ENCODE measurements at places on chromosomes 6 and 20.

DNA sequence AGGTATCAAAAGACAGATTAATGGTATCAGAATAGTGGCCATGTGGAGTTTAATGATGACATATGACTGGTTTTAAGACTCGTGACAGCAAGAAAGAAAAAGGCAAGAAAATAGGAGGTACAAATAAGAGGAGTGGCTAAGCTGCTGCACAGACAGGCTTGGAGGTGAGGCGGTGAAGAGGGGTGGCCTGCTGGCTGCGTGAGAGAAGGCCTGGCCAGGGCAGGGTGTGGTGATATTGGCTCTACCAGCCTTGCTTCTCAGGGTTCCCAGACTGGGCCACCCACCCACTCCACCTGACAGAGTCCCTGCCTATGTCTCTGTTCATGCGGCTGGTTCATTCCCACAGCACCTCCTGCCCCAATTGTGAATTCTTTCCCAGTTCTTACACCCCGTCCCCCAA, 106.7 kb downstream of the FOXC1 start:
- no peak for DNase-seq

DNA sequence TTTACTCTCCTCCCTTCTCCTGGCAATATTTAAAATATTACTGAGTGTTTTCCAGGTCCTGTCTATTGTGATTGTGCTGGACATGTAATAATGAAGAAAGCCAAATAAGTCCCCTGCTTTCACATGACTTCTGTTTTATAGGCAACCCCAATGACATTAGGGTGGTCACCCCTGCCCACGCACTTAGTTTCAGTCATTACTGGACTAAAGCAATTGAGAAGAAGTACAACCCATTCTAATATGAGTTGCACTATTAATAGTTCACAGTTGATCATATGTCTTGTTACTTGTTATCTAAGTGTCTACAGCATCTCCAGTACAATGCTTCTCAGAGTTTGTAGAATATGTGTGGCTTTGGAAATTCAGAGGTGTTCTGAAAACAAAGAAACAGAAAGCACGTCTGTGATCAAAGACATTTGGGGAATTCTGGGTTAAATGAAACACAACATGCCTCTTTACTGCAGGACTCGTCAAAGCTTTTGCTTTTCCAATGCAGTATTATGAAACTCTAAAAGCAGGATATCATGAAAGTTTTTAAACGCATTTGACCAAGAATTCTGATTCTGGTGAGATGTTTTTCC, 789.5 kb downstream of the DHX35 start:
- DNase-seq, result no peak

- no peak for DNase-seq
Measured at GRCh38 chr6:73614802-73615201, 39.0 kb downstream of the SLC17A5 start.

DNA sequence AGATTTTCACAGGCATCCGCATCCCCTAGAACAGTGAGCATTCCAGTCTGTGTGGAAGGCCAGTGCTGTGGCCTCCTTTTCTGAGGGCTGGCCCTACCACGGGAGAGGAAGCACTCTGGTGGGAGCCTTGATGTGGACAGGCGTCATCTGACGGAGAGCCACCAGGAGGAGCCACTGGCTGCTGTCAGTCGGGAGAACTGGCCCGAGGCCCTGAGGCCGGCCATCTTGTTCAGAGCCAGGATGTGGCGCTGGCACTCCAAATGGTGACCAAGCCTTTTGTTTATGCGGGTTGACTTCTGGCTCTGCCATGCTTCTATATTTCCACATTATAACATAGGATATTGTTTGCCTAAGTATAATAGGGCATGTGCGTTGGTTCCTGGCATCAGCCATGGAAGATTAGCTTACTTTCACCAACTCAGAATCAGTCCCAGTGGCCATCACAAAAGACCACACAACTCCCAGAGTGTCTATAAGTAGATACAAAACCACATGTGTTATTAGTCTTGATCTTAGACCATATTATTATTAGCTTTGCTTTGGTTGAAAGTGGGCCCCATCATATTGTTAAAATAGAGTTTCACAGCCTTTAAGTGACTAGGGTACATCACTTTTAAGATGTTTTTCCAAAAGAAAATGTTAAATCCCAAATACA, 273.9 kb upstream of the TAB2 start:
- no peak for DNase-seq

GRCh38 chr6:56524891-56525703, 117.6 kb downstream of the DST start:
- DNase-seq, result no peak

DNA sequence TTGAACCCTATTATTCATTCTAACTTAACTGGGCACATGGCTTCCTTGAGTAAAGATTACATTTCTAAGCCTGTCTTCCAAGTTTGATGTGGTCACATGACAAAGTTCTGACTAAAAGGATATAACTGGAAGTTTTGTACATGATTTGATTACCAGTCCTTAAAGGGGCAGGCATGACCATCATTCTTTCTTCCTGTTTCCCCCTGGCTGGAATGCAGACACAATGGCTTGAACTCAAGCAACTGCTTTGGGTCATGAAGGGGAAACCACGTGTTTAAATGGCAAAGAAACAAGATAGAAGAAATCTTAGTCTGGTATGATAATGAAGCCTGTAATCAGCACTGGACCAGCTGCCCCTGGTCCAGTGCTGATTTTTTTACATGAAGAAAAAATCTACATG, 15.6 kb upstream of the SHLD1 start:
- no peak for DNase-seq

DNA sequence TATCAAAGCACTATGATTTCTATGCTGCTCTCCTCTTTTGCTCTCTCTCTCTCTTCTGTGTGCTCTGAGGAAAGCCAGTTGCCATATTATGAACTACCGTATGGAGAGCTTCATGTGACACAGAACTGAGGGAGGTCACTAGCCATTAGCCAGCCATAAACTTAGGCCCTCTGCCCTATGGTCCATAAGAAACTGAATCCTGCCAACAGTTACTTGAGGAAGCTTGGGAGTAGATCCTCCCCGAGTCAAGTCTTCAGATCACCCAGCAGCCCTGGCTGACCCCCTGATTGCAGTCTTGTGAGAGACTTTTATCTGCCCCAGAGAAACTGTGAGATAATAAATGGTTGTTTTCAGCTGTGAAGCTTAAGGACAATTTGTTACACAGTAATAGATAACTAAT, 5.7 kb upstream of the PEX7 start:
- no peak for DNase-seq

DNA sequence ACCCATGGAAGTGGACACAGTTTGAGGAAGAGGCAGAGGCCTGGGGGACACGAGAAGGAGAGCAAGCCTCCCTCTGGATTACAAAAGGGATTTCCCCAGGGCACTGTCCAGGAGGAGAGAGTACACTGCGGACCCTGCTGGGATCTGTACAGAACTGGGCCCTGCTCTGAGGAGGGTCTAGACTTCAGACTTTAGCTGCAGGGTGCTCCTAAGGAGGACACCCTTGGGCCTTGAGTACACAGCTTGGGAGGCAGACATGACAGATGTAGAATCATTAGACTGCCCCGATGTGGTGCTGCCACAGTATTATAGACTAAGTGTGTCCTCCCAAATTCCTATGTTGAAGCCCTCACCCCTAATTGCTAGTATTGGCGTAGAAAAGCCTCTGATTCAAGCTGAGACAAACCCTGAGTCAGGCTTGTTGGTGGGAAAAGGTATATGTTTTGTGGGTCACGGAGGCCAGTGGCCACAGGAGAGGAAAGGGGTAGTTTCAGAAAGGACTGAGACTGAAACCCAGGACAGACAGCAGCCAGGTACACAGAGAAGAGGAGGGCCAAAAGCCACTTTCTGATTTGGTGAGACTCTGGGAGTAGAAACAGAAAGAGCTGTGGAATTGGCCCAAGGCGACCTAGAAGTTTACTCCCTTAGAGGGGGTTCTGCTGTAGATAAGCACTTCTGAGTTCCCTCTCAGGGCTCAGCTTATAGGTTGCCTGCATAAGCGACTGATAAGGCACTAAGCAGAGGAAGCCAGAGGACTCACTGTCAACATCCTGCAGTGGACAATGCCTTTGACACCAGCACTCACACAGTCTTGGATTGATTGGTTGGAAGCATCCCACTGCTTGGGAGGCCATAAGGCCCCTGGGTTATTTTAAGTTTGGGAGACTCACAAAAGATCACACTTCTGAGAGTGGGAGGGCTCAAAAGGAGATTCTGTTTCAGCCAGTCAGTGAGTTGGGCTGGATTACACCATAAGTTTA, 16.5 kb upstream of the SH3BGRL2 start:
- DNase-seq, result no peak

GRCh38 chr6:136859430-136859829, 37.0 kb downstream of the PEX7 start:
- no peak for DNase-seq

GRCh38 chr20:41055679-41056078, 27.1 kb downstream of the TOP1 start:
- DNase-seq, result no peak

- no peak for DNase-seq
Measured at GRCh38 chr6:1626481-1626880, 16.8 kb downstream of the FOXC1 start.

- no peak for DNase-seq
Measured at GRCh38 chr20:63895952-63896263, 982 bp downstream of the DNAJC5 start.

DNA sequence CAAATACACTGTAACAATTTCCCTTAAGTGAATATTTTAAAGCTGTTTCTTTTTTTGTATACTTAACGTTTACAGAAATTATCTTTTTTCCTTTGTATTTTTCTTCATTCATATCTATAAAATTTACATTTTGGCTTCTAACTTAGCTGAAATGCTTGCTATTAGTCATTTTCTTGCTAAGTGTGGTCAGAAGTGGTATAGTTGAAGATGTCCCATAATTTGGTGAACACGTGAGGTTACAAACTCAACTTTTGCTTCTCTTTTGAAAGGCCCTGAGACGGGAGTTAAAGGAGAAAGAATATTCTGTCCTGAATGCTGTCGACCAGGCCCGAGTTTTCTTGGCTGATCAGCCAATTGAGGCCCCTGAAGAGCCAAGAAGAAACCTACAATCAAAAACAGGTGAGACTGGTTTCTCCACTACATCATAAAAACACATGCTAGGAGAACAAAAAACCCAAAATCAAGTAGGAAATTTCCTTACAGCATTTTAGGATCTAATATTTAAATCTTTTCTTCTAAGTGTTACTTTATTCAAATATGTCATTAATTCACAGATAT, 445.0 kb downstream of the UTRN start:
- DNase-seq, result no peak

DNA sequence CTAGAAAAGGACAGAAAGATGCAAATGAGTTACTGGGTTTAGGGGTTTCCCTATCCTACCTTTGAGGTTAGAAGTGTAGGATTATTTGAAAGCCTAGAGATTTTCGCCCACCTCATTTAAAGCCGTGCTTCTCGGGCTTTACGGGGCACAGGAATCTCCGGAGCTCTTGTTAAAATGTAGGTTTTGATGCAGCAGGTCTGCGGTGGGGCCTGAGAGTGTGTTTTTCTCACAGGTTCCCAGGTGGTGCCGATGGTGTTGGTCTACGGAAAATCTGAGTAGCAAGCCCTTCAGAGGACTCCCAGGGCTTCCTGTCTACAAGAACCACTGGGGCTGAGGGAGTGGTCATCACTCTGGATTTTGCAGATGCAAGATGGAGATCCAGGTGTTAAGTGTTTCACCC, 47.5 kb downstream of the TRAM2 start:
- no peak for DNase-seq

DNA sequence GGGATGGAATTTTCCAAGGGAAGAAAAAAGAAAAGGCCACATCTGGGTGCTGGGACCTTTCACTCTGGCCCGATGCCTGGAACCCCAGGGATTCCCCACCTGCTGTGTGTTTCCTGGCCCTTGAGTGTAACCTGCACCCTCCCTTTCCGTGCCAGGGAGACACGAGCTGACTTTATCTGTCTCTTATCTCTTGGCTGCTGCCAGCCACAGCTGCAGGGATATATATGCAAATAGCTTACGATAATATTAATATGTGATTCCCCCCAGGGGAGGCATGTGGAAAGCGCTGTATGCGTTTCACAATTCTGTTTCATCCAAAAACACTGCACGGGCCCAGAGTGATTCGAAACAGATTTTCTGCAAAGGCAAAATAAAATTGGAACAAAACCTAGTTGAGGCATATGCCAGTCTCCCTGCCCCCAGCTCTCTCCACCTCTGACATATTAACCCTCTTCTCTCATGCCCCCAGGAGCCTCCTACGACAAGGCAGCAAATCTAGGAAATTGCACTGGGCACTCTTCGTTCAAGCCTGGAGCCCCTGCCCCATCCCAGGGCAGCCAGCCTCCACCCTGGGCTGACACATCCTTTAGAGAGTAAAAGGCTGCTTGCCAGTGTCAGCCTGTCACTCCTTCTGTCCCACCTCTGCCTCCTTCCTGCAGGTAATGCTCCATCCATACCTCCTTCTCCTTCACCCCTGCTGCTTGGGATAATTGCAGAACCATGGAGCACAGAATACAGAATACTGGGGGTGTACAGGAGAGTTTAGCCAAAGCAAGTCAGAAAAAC, 1.3 kb downstream of the RIPOR3 start:
- no peak for DNase-seq

DNA sequence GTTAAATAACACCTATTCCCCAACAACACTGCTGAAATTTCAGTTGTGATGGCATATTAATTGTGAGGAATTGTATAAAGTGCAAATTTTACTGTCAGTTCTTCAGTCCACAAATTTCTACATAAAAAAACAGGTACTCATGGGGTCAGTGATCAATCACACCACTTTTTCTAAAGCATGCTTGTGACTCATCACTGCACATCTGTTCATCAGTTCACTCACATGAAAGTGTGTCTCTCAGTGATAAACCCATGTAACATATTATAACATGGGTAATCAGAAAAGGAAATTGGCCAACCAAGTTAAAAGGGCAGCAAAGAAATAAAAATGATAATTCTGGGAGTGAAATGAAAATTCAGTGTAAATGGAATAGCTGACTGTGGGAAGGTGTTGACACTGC, 234.7 kb upstream of the FKBP1C start:
- no peak for DNase-seq

GRCh38 chr20:48799328-48800105, 28.3 kb downstream of the PREX1 start:
- DNase-seq, result no peak

DNA sequence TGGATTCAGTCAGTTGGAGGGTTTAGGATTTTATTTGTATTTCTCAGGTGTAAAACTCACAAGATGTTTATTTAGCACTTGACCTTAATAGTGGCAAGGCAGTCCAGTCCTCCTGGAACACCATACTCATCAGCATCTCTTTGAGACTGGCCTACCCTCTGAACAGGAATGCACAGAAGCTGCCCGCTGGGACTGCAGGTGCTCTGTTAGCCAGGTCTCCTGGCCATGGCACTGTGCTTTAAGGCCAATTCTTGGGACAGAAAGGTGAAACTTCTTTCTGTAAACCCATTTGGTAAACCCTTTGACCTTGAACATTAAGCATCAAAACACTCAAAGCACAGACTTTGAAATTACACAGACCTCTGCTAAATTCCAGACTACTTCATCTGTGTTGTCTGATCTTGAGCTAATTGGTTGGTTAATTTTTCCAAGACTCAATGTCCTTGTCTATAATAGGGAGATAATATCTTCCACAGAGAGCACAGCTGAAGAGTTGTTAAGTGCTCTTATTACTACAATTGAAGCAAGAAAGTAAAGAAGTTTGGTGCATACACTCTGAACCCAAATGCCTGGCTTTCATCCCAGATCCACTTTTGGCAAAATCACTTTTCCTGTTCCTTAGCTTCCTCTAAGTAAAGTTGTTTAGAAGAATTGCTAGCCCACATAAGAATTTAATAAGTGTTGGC, 54.9 kb upstream of the NT5E start:
- DNase-seq, result no peak

GRCh38 chr20:62305149-62305764, 2.5 kb downstream of the ADRM1 start:
- DNase-seq, result no peak
